ENCODE measurements at places on chromosomes 5 and 9. TPM values are rescaled to one million over a fixed set of nuclear protein-coding genes. Genes with fewer than 3 reads are reported as not detected.

EQTN gene
- not detected for total RNA-seq

PRRX2 gene
- 0.57 TPM for total RNA-seq

- H3K4me3 ChIP-seq = peak overlapping the region; percentile 64
- H3K36me3 ChIP-seq = peaks cover 19% of the 10 kb centered on the region
- H3K4me1 ChIP-seq = peaks cover 75% of the 10 kb centered on the region
- no peaks in the 10 kb centered on the region for H3K27me3 ChIP-seq
- DNase-seq = peak; percentile 46
Observed at GRCh38 chr5:96963267-96963666, 27.4 kb downstream of the LNPEP start.

DNA sequence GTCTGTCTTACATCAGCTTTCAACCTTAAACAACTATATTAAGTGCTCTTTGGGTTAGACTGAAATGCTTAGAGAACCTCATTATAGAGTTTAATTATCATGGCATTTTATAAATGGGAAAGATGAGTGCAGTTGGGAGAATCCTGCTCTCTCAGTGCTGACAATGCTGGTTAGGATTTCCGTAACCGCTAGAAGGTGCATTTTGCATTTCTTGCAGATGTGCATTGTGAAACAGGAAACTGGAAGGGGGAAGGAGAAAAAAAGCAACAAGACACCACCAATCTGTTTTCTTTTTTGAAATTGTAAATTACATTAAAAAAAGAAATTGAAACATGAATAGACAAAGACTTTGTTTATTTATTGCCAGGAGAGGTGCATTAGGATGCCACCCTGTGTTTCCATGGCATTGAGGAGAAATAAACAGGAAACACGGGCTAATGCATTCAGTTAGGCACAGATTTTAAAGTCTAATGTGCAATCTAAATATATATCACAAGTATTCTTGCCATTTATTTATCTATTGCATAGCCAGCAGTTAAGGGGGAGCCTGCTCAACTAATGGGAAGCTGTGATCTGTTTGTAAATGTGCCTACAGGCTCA, 478.9 kb downstream of the PSAT1 start:
- H3K4me1 ChIP-seq = no peaks in the 10 kb centered on the region
- no peaks in the 10 kb centered on the region for H3K36me3 ChIP-seq
- H3K4me3 ChIP-seq = no peak overlapping the region

DNA sequence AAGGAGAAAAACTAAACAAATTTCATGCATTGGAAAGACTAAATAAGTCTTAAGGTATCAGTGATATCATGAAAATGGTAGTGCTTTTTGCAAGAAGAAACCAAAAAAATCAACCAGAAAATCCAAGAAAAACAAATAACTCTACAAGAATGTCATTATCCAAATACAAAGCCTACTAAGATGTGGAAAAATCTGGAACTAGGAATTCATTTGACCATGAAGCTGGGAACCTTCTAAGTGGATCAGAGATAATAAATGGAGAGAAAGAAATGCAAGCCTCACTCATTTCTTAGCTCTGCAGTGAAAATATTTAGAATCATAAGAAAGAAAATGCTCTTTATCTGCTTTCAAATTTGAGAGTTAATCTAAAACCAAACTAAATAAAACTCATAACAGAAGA, 51.3 kb downstream of the RASEF start:
- no peak overlapping the region for H3K27ac ChIP-seq
- no peak for DNase-seq
- no peaks in the 10 kb centered on the region for H3K36me3 ChIP-seq

GRCh38 chr9:112599732-112600131, 113.1 kb downstream of the KIAA1958 start:
- no peak for DNase-seq
- H3K4me3 ChIP-seq = no peak overlapping the region
- no peaks in the 10 kb centered on the region for H3K27me3 ChIP-seq
- no peak overlapping the region for H3K27ac ChIP-seq
- H3K4me1 ChIP-seq = no peaks in the 10 kb centered on the region

GRCh38 chr5:56827049-56827448, 11.7 kb downstream of the MAP3K1 start:
- no peak overlapping the region for H3K4me3 ChIP-seq
- peaks cover 7% of the 10 kb centered on the region for H3K36me3 ChIP-seq
- no peaks in the 10 kb centered on the region for H3K27me3 ChIP-seq
- peak; percentile 36 for DNase-seq
- H3K4me1 ChIP-seq = peaks cover 94% of the 10 kb centered on the region

GRCh38 chr5:28499766-28500290, 1461.4 kb upstream of the CDH9 start:
- H3K4me1 ChIP-seq = no peaks in the 10 kb centered on the region
- H3K4me3 ChIP-seq = no peak overlapping the region
- H3K36me3 ChIP-seq = no peaks in the 10 kb centered on the region
- no peak overlapping the region for H3K27ac ChIP-seq
- DNase-seq = no peak
- H3K27me3 ChIP-seq = no peaks in the 10 kb centered on the region

GRCh38 chr9:38380230-38380871, 12.2 kb upstream of the ALDH1B1 start:
- H3K4me1 ChIP-seq = no peaks in the 10 kb centered on the region
- no peak overlapping the region for H3K27ac ChIP-seq
- H3K36me3 ChIP-seq = peaks cover 2% of the 10 kb centered on the region
- H3K4me3 ChIP-seq = no peak overlapping the region
- peaks cover 4% of the 10 kb centered on the region for H3K27me3 ChIP-seq
- no peak for DNase-seq

GRCh38 chr5:122067390-122067789, 10.7 kb downstream of the LOX start:
- H3K27me3 ChIP-seq = no peaks in the 10 kb centered on the region
- H3K27ac ChIP-seq = no peak overlapping the region
- H3K36me3 ChIP-seq = no peaks in the 10 kb centered on the region
- H3K4me1 ChIP-seq = no peaks in the 10 kb centered on the region

Data from activated CD4-positive, alpha-beta T cell treated with anti-CD3 and anti-CD28 coated beads for 36 hours (primary cell).